Naive thymus-derived CD8-positive, alpha-beta T cell (primary cell): ENCODE measurements at places on chromosomes 4 and X.

GRCh38 chr4:141599853-141600252, 36.5 kb upstream of the IL15 start:
- DNase-seq: no peak

DNA sequence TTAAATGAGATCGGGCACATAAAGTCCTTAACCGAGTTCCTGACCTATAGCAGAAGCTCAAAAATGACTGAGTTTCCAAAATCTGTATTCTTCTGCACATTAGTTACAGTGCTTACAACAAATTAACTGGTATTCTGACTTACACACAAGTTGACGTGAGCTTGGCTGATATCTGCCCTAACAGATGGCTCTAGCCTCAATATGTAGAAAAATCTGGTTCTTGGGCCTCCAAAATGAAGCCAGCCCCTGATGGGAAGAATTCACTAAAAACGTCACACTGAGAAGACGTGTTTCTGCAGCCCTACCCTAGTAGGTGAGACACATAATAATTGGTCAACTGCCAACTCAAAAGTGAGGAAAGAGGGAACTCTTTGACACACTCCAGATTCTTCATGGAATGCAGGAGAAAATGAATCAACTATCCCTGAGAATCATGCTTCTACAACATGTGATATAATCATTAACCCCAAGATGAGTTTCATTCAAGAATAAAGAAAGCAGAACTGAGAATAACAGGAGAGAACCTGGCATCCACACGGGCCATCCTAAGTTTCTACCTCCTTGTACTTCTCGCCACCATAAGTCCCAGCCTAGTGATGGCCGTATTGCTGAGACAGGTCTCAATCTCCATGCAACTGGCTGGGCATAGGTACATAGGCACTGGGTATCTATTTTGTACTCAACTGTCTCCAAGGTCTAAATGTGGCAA, 8.2 kb downstream of the STX18 start:
- DNase-seq: no peak

GRCh38 chr4:76569225-76569624, 134.2 kb downstream of the SHROOM3 start:
- DNase-seq: no peak

DNA sequence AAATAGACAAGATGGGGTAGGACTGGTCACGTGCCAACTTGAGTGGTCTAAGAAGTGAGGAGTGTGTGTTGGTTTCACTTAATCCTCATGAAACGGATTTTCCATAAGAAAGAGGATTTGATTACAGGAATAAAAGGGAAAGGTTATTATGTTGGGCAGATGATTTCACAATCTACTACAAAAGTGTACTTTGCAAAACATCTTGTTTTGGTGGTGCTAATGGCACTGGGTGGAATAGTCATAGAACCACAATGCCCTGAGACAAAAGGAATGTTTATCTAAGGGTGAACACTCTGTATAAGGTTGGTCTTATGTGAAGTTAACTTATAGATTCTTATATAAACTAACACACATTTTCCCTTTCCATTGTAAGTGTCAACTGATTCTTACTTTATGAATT, 45.6 kb downstream of the GLUD2 start:
- no peak for DNase-seq

DNA sequence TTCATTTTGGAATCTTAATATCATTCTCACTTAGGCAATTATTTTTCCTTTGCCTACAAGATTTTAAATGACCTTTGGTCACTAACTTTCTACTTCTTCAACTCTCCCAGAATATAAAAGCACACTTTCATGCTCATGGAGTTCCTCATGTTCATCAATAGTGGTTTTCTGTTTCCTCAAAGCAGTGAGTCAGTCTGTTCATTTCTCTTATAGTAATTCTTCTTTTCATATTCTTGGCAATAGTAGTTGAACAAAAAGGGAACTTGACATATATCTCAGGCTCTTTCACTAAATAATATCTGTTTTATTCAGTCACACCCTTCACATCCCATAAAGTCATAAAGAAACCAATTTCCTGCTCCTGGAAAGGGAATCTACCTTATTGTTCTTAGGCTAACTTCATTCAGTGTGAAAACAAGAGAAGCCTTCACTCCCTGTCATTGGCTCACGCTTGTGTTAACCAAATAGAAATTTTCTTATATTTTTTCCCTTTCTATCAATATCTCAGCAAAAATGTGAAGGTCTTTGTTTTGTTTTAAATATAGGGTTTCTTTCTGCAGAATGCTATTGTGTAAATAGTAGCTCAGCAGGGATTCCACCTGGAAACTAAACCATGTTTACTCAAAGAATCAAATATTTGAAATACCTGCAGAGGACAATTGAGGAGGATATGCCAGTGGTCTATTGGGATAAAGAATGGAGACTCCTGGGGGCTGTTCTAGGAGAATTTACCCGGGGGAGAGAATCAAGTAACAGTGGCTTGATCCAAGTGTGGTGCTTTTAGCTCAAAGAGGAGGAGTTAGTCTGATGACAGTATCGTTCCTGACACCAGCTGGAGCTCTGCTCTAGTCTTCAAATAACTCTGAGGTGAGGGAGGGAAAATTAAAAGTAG, 13.4 kb upstream of the TNIP3 start:
- no peak for DNase-seq

GRCh38 chrX:101986586-101986985, 54.8 kb upstream of the ZMAT1 start:
- DNase-seq: no peak

DNA sequence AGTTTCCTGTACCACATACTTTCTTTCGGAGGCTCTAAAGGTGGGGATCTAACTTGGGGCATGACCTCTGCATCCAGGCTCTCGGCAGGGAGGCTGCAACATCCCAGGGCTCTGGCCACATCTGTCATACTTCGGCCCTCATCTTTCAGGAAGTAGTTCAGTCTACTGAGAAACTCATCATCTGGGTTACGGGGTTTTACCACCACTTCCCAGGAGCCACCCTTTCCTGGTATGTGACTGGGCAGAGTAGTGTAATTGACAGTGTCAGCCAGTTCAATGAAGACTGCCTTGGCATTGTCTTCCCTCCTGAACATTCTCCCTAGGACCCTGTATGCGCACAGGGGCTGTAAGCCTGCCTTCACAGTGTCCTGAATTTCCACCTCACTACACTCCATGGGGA, 2.8 kb downstream of the PNMA5 start:
- DNase-seq: no peak

DNA sequence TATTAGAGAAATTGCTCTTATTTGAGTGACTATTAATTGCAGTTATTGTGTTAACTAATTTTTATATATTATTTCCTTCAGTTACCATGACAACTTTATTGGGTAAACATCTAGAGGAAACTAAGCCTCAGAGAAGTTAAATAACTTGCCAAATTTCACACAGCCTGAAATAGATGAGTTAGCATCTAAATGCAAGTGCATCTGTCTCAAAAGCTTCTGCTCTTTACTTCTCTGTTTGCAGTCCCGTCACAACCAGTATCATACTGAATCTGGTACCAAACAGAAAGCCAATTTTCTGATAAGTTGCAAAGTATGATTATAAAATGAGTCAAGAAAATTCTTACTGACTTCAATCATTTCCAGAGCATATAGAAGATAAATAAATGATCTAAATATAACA, 1544.9 kb upstream of the PCDH7 start:
- no peak for DNase-seq

DNA sequence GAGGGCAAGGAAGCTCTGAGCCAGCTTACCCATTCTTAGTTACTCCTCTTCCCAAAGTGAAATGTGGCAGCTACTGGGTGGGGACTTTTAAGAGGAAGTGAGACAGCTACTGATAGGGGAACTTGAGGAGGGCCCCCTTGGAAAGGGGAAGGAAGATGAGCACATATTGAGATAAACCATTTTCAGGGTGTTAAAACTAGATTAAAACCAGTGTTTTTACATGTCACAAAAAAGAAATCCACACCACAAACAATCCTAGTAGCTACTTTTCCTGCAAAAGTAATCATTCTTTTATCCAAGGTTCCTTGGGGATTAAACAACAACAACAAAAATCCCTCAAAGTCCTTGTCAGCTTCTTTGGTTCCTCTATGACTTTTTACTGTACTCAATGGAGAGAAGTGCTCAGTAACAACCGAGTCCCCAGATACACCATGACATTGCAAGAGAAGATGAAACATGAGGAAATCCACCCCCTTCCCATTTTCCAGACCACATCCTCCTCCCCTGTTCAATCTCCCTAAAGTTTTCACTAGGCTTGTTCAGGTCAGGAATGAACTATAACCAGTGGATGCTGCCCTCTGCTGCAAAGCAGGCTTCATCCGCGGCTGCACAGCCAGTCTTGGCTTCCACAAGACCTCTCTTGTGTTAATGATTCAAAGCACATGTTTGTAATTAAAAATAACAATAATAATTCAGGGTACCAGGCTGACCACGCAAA, 113.5 kb upstream of the TMEM164 start:
- DNase-seq: no peak

DNA sequence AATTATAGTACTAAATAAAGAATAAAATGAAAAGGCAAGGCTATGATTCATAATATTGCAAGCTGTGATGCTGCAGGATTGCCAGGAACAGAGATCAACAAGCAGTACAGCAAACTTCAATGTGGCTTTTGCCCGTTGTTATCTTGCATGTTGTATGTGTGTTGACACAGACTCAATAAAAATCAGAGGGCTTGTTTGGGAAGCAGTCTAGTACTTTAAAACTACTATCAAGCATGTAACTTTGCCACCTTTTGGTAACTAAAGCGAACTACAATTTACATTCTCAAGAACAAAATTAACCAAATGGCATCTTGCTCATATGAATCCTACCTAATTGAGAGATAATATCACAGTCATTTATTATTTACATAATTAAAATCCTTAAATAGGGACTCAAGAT, 79.8 kb upstream of the GPM6A start:
- no peak for DNase-seq

DNA sequence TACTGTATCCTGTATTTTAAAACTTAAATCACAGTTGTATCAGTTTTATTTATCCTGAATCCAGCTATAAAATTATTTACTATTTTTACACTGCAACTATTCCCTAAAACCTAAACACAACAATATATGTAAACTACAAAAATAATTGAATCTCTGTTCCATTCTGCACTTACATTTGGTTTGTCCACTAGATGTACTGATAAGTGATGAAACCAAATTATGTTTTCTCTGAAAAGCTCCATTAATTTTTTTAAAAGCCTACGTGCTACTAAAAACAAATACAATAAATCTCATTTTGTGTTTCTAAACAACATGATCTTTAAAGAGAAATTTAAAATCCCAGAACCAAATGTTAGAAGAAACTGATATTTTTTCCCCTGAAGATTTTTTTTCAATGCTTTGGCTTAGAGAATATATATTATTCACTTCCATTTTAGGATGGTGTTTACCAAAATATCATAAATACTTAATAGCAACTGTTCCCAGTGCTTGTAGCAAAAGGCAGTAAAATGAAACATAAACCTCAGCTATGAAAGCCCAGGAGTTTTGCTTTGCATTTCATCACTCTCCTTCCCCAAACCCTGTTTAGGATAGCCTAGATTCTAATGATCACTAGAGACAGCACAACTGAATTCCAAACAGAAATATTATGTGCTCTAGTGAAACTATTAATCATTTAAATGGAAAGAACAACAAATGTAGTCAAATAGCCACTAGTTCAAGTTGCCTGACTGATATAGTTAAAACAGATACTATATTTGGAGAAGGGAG, 19.7 kb downstream of the ANTXR2 start:
- no peak for DNase-seq

GRCh38 chr4:24513718-24514117, 70.6 kb downstream of the DHX15 start:
- no peak for DNase-seq

DNA sequence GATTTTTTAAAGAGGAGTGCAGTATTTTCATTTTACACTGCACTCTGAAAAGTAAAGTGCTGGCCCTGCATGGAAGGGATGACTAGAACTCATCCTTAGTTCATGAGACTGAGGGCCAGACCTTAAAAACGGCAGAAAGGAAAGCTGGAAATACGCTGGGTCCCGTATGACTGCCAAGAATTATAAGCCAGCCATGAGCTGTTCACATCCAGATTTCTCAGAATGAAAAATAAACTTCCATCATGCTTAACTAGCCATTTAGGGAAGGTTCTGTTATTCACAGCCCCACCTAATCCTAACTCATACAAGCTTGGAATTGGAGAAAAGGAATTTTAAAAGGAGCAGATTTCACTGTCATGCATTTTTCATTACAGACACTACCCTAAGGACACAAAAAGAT, 894.4 kb downstream of the FAT4 start:
- no peak for DNase-seq

GRCh38 chrX:5683996-5684395, 544.7 kb downstream of the NLGN4X start:
- DNase-seq: no peak

DNA sequence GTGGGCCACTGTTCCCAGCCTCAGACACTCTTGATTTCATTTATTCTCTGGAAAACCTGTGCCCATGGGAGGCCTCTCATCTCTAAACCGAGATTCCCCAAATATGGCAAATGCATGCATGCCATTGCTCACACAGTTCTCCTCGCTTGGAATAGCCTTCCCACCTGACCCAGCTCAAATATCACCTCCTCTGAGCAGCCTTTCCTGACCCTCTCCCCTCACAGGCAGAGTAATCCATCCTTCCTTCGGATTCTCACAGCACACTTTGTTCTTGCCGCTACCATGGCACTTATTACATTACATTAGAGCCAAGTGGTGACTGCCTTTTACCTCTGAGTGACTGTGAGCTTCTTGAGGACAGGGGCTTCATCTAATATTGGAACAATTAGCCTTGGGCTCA, 209.5 kb downstream of the HS6ST2 start:
- no peak for DNase-seq

DNA sequence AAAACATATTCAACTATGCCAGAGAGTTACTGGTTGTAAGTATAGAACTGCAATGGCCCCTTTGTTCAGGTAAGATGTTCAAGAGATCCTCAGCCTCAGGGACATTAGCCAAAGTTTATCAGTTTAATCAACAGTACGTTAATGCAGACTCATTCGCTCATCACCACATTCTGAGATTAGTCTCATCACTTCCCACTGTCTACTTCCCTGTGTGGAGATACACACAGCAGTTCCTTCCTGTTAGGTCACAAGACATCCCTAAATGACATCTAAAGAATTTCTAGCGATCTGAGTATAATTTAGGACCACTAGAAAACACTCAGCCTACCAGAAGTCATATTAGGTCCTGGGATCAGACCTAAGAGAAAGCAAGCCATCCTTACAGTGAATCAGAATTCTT, 10.4 kb downstream of the SLC10A7 start:
- DNase-seq: no peak

- DNase-seq: no peak
Measured at GRCh38 chr4:7867701-7868435, 71.8 kb downstream of the AFAP1 start.

DNA sequence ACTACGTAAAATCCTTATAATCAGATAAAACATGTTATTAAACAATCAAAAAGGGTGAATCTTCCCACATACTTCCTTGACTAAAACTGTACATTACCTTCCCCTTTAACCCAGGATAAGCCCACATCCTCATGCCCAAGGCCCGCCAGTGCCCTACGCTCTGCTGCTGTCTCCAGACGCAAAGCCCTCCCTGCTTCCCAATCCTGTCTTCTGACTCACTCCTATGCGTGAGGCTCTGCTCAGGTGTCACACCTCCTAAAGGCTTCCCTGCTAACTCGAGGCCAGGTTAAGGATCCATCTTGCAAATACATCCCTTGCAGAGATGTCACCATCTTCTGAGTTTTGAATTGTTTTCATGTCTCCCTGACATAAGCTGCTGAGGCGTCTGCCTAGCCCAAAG, 61.6 kb downstream of the STX18 start:
- DNase-seq: no peak
